Activated CD4-positive, alpha-beta T cell treated with anti-CD3 and anti-CD28 coated beads, Interleukin-2, amount 10 ng/mL, durations not matched to agents 7 days and 5 days (primary cell): ENCODE measurements at places on chromosomes 3 and 15.

GRCh38 chr3:44108481-44108880 lies 133.2 kb upstream of the TOPAZ1 start:
- no peak for DNase-seq

GRCh38 chr3:18575573-18575972 lies 150.4 kb upstream of the SATB1 start:
- DNase-seq: no peak

- no peak for DNase-seq
Measured at GRCh38 chr3:38562467-38562925, 66.4 kb downstream of the EXOG start.

GRCh38 chr3:148820361-148821245 lies 7.0 kb upstream of the CPB1 start:
- no peak for DNase-seq

DNA sequence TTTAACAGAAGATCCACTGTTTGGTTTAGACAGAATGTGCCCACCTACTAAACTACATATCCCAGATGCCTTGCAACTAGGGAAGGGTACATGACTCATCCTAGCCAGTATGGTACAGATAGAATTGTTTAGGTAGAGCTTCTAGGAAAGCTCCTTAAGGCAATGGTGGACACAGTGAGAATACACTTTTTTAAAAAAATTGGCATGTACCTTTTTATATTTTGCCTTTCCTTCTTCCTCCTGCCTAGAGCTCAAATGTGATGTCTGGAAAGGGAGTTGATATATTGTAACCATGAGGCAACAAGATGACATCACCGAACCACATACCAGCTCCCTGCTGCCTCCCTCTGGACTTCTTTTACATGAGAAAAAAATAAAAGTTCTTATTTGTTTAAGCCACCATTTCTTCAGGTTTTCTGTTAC lies 14.4 kb upstream of the C3orf80 start:
- DNase-seq: no peak

- no peak for DNase-seq
Measured at GRCh38 chr15:85477061-85477460, 96.7 kb downstream of the AKAP13 start.

- DNase-seq: no peak
Measured at GRCh38 chr3:45616158-45616557, 21.6 kb downstream of the LIMD1 start.
